Hematopoietic multipotent progenitor cell treated with erythropoietin and hydrocortisone succinate and interleukin-3 and kit ligand, for 6 days (in vitro differentiated cells): ENCODE measurements at places on chromosomes 7 and 10.

DNA sequence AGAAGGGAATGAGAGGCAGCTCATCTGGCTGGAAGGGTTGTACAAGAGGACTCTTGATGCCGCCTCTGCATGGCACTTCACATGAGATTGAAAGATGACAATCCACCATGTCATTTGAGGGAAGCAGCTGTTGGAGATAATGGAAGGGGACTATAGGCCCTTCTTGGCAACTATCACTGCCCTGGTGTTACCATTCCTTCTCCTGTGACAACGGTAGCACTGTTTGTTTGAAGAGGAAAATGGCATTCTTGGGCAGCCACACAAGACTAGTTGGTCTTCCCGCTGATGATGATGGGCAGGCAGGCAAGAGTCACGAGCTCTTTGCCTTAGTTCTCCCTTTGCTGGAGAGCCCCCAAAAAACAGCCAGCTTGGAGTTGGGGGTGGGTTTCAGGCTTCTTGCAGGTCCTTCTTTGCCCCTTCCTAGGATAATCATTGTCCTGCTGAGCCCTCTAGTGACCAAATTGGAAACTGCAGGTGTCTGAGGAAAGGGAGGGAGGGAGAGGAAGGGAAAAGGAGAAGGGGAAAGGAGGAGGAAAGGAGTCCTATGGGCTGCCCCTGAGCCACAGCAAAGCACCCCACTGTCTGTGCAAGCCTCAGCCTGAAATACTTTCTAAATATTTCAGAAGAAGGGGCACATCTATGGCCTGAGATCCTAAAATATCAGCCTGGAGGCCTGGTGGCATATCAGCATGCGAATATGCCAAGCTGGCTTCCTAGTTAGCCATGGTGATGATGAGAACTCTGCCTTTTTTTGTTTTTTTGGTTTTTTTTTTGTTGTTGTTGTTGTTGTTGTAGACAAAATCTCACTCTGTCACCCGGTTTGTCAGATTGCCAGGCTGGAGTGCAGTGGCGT, 165.6 kb upstream of the KMT2E start:
- peak; percentile 65 for DNase-seq

DNA sequence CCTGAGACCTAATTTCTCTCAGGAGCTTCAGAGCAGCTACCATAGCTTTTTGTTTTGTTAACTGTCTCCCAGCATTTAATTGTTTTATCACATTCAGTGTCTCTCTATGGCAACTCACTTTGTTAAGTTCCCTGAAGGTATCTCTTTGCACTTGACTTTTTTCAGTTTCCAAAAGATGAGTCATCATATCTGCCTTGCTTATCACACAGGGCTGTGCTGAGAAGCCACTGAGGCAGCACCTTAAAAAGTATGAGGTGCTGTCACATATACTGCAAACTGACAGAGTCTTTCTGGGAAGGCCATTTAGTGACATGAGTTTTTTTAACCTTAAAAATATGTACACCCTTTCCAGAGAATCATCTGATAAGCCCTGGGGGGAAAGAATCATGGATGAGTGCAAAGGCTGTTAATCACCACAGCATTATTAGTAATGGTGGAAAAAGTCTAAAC, 56.8 kb downstream of the PPP1R3C start:
- no peak for DNase-seq

- peak; percentile 39 for DNase-seq
These were observed 232.7 kb downstream of the IMMP2L start for GRCh38 chr7:111329367-111330234.

- DNase-seq: no peak
These were observed 43.8 kb downstream of the LRRC18 start for GRCh38 chr10:48895803-48896195.

DNA sequence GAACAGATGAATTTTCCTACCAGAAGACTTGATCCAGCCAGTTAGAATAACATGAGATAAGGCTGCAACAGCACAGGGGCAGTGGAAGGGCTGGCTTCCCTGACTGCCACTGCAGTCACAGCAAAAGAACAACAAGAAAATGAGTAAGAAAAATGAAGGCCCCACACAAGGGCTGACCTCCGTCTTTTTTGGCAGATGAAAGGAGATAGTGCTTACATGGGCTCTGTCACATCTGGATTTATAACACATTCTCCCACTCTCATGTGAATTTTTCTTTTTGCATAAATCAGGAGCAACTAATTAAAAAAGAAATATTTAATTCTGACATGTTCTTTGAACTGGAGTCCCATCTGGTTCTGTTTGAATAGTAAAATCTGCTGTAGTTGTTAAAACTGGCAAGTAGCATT, 99.6 kb downstream of the NRP1 start:
- DNase-seq: no peak

GRCh38 chr7:64774204-64774842, 19.9 kb upstream of the ZNF138 start:
- peak; percentile 15 for DNase-seq

GRCh38 chr10:3893901-3894563, 109.0 kb upstream of the KLF6 start:
- no peak for DNase-seq

DNA sequence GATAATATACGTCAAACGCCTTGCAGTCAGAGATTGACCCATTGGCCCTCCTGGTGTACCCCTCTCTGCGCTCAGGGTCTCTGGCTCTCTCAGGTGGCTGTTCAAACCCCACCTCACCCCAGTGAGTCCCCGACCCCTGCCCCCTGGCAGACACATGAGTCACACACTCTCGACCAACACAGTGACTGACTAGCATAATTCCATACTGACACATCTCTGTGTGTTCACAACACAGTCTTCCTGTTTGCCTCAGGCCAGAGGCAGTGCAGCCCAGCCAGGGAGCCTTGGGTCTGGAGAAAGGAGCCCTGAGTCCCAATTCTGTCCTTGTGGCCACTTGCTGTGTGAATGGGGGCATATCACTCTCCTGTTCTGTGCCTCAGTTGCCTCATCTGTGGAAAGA, 40.1 kb downstream of the PALD1 start:
- no peak for DNase-seq

- no peak for DNase-seq
These were observed 129.2 kb upstream of the UNC5B start for GRCh38 chr10:71082960-71083715.

DNA sequence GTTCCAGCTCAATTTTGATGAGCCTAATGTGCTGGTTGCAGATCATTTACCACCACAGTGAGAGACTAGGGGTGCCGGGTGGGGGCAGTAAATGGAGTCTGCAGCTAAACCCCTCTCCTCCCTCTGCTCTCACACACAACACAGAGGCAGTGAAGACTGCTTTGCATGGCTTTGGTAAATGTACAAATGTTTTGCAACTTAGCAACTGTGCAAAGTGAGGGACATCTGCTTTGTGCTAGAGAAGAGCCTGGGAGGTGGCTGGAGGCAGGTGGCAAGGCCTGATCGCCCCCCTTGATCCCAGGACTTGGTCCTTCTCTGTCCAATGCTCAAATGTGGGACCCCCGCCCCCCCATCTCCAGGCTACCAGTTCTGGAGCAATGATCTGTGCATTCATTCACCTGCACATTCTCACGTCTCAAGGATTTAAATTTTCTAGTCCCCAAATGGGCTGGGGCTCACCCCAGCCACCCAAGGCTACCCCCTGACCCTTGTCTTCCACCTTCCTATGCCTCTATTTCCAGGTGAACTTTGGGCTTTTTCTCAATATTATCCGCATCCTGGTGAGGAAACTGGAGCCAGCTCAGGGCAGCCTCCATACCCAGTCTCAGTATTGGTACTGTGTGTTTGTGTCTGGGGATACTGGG, 11.6 kb downstream of the GHRHR start:
- DNase-seq: no peak

DNA sequence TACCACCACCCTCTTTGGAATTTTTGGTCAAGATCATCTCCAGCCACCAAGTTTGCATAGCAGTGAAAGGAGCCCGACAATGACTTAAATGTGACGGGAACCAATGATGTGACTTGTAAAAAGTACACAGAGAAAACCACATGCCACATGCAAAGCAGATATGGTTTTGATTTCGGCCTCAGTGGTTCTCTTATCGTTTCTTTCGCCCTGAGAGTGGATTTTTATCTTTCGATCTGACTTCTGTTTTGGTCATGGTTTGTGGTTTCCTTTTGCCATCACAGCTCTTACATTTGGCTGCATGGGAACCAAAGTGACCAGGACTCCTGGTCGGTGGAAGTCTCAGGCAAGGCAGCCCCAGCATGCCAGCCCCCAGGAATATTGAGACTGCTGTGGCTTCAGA, 31.5 kb downstream of the TCF7L2 start:
- peak; percentile 67 for DNase-seq
